ENCODE measurements at places on chromosomes 4 and X.

DNA sequence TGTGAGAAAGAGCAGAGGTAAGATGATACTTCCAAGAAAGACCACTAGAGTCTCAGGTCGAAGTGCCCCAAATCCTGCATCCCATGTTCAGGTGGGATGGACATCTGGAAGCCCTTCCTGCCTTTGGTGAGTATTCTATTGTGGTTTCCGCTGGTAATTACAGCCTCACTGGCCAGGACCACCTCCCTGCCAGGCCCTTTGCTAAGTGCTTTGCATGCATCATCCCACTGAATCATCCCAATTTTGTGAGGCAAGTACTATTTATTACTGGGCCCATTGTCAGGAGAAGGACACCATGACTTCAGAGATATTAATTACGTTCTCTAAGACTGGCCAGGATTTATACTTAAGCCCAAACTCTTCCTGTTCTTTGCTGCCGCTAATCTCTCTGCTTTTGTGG, 10.7 kb upstream of the PASD1 start:
- no peak for DNase-seq

- no peak for DNase-seq
These were observed 138.7 kb downstream of the AFAP1 start for GRCh38 chr4:7801001-7801400.

GRCh38 chr4:122576261-122577188, 44.3 kb downstream of the IL21 start:
- no peak for DNase-seq

DNA sequence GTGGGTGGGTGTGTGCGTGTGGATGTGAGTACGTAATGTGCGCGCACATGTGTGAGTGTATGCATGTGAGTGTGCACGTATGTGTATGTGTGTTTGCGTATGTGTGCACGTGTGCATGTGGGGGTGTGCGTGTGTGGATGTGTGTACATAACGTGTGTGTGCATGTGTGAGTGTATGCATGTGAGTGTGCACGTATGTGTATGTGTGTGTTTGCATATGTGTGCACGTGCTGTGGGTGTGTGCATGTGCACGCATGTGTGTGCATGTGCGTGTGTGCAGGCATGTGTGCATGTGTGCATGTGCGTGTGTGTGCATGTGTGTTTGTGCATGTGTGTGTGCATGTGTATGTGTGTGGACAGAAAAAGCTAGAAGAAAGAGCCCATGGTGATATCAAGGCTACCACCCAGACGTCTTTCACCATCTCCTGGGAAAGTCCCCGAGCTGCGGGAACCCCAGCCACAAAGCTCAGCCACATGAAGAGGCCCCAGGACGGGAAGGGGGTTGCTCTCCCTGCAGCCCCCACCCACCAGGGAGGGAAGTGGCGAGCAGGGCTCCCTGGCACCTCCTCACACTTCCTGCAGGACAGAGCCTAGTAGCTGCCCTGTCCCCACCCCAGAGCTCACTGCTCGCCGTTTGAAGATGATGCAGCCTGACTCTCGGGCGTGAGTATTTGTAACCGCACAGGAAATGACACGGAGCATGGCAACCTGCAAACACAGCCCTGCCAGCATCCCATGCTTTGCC, 108.3 kb downstream of the DCTD start:
- no peak for DNase-seq

DNA sequence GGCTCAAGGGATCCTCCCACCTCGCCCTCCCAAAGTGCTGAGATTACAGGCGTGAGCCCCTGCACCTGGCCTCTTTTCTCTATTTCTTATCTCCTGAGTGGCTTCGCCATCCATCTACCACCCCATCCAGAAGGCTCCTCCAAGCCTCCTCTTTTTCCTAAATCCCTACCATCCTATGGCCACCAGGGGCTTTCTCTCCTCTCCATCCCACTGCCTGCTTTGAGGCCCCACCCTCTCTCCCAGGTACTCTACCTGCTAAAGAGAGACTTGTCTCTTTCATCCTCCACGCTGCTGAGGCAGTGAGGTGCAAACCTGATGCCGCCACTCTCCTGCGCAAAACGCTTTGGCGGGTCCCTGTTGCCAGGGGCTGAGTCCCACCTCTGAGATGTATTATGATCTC, 7.0 kb downstream of the RS1 start:
- no peak for DNase-seq
